Fibroblast of the aortic adventitia (primary cell): ENCODE measurements at places on chromosomes 3 and 15. TPM values are rescaled to one million over a fixed set of nuclear protein-coding genes. Genes with fewer than 3 reads are reported as not detected.

The KLHL40 gene
- not detected in 2 replicates for total RNA-seq

The ACTL6A gene
- total RNA-seq, result 72.8 and 154 TPM in 2 replicates

The CFAP92 gene
- total RNA-seq, result 0.49 TPM in 1 of 2 replicates, not detected in the other

DNA sequence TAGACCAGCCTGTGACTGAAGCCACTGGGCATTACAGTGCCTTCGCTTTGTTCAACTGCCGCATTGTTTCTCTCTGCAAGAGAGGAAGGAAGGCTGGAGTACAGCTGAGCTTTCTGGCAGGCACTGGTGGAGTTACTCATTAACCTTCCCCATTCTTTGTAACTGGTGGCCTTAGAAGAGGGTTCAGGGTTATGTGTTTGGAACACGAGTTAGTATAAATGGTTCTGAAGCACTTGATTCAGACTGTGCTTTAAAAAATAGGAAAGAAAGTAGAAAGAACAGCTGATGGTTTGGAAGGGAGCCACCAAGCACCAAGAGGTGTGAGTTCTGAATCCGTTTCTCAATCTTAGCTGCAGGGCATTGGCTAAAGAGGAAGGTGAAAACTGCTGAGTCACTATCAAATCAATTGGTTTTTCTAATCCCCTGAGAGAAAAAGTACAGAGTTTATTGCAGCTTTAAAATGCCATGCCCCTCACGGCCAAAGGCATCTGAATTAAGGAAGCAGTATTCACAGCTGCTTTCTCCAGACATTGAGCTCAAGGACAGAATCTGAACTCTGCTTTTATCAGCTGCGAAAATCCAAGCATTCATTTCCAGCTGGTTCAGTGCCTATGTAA, 3.6 kb downstream of the HGD start:
- DNase-seq, result peak; percentile 88

GRCh38 chr3:56962206-56962605, 98.3 kb upstream of the SPATA12 start:
- no peak for DNase-seq

- DNase-seq, result no peak
Observed at GRCh38 chr3:9754678-9755077, 4.9 kb downstream of the OGG1 start.

- no peak for DNase-seq
Observed at GRCh38 chr3:39748002-39748401, 61.4 kb upstream of the MYRIP start.

DNA sequence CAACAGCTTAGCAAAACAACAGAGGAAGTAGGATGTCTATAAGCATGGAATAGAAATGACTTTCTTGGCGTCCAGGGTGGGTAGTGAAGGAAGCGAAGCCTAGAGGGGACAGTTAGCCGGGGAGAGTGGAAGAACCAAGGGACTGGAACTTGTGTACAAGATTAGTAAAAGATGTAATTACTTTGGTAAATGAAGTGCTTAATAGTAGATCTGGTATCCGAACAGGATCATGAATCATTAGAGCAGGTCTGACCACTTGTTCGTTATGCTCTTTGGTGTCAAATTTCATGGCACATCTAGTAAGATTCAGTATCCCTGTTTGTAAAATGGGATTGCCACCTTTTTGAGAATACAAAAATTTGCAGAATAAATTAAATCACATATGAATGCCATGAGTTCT, 112.5 kb upstream of the MLF1 start:
- DNase-seq, result no peak

DNA sequence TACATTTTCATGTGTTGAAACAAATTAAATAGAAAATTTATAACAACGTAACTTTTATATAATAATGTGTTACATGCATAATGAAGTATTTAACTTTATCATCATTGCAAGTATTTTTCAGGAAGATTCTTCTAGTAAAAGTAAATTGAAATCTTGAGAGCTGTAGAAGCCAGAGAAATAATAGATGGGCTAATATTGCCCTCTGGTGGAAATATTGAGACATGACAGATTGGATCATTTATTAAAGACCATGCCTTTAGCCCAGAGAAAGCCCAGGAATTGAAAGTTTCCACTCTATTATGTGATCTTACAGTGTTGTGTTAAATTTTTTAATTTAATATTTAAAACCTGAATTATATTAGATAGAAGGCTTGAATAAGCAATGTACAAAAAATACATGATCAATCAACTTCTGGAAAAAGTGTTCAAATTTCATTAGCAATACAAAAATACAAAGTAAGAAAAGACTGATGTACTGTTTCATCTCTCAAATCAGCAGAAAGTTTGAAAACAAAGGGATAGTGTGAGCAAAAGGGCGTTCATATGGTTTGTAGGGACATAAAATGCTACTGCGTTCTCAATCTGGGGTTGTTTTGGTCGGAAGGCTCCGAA, 52.7 kb upstream of the SPTSSB start:
- peak; percentile 66 for DNase-seq

- no peak for DNase-seq
Observed at GRCh38 chr3:110804856-110805255, 266.8 kb upstream of the NECTIN3 start.
